CD8-positive, alpha-beta memory T cell (primary cell): ENCODE measurements at places on chromosomes 5 and 9.

- DNase-seq: no peak
Measured at GRCh38 chr5:102874054-102874453, 118.9 kb downstream of the PAM start.

GRCh38 chr9:28270156-28270555, 696.9 kb upstream of the C9orf72 start:
- DNase-seq: no peak

DNA sequence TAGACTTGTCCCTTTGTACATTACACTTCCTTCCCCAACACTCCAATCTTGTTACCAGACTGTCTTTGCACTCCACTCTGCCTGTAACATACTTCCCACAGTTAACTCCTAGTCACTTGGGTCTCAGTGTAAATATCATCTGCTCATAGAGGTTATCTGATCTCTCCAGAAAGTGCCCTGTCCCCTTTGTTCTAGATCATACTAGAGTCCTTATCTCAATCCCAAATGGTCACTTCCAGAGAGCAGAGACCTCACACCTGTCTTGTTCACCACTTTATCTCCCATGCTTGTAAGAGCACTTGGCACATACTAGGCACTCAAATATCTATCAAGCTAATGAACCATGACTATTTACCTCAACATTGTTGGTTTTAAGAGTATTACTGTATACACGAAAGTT, 30.4 kb downstream of the SETX start:
- no peak for DNase-seq

DNA sequence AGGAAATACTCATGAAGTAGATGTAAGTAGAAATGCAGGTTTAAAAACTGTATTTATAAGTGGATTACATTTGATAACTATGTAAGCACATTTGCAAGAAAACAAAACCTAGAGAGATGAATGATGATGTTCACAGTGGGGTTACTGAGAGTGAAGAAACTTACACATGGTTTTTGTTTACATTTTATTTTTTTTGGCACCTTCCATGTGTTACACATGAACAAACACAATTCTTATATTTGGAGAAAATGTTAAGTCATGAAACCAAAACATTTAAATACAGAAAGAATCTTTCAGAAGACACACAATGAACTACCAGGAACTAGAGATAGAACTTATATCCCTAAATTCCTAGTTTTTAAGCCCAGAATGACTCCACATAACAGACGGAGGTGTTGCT, 51.5 kb upstream of the SPATA31E1 start:
- no peak for DNase-seq

GRCh38 chr9:105912863-105913516, 218.6 kb downstream of the TMEM38B start:
- DNase-seq: no peak

GRCh38 chr5:177981296-177982071, 14.6 kb downstream of the PROP1 start:
- no peak for DNase-seq

- no peak for DNase-seq
Measured at GRCh38 chr5:39783756-39784421, 359.1 kb upstream of the DAB2 start.

DNA sequence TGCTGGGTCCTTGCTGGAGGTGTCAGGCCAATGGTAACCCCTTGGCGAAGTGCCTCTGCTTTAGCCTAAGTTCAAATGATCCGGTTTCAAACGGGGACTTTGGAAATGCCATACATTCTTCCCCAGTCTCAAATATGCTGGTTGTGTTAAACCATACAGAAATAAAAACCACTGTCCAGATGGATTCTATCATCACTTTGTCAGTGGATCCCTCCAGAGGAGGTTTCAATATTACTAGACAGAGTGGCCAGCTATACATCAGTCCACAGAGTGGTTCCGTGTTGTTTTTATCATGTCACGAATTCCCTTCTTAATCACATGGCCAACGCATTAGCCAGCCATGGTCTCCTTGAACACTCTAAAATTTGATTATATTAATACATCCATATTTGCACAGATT, 7.3 kb upstream of the RANBP17 start:
- DNase-seq: no peak

DNA sequence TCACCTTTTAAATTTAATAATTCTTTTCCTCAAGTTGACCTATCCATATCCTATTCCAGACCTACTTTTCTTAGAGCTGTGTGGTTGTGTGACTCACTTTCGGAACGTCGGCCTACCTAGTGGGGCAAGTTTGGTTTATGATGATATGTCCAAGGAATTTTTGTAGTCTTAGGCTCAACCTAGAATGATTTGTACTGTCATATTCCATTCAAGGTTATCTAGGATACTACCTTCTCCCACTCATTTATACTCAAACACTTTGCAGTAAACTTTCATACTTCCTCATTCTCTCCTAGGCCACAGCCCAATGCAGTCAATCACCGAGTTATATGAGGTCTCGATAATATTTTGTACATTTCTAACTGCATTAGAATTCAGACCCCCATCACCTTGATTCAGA, 61.9 kb downstream of the PIK3R1 start:
- DNase-seq: no peak

- no peak for DNase-seq
Measured at GRCh38 chr9:93886911-93887310, 68.2 kb downstream of the BARX1 start.

- no peak for DNase-seq
Measured at GRCh38 chr9:91116211-91116610, 245.5 kb downstream of the AUH start.

- DNase-seq: no peak
Measured at GRCh38 chr5:57302643-57303042, 128.8 kb downstream of the GPBP1 start.

- DNase-seq: no peak
Measured at GRCh38 chr5:120016717-120017382, 387.5 kb downstream of the FAM170A start.

- DNase-seq: no peak
Measured at GRCh38 chr5:136655468-136655867, 290.1 kb upstream of the TRPC7 start.

DNA sequence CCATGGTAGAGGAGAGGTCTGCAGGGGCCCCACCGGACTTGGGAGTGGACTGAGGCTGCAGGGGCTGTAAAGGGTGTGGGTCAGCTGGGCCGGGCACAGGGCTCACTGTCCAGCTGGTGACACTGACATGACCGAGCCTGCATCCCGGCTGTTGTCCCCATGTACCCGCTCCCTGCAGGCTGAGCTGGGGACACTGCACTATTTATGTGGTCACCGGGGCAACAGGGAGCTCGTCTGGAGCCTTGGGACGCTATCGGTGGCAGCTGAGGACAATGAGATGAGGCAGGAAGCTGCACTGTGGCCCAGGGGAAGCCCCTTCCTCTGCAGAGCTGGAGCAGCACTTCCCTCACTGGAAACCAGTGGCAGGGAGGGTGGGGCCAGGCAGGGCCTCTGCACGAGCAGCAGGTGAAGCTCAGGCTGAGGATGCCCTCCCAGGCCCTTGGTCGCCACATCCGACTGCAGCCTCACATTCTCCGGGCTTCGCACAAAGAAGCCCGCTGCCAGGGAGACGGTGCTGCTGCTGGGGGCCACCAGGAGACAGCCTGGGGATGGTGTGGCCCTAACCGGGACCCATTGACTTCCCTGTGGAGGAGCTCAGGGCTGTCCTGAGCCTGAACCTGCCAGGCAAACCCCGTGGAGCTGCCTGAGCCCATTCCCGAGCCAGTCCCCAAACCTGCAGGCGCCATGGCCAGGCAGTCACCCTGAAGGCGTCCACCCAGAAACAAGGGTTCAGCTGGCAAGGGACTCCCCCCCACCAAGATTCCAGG, 26.4 kb downstream of the ZDHHC11B start:
- no peak for DNase-seq

DNA sequence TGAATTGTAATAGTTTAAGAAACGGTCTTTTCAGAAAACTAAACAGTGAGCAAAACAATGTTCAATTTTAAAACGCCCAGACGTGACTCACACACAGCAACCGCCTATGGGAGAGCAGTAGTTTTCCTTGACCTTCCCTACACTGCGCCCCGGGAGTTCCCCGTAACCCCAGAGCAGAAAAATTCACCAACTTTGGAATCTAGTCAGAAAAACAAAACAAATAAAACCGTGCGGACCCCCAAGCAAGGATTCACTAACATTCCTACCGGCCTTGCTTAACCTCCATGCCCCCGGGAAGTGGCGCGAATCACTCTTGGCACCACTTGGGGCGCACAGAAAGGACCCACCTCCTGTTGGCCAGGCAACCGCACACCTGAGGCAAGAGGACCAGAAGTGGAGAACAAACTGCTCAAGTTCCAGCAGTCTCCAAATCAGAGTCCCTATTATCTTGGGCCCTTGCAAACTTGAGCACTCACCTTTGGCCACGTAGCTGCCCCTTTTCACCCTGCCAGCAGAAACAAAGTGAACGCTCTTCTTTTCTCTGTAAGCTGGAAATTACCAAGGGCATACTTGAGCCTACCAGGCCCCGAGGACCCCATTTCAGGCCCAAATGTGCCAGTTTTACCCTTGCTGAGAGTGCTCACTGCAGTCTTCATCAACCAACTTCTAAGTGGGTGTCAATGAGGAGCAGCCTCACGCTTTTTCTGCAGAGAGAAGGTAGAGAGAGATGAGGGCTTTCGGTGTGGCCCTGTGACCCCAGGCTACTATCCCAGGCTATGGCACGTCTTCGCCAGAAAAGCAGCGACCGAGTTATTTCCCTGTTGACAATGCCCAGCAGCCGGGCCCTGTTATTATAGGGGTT, 189.7 kb downstream of the MEF2C start:
- DNase-seq: no peak

DNA sequence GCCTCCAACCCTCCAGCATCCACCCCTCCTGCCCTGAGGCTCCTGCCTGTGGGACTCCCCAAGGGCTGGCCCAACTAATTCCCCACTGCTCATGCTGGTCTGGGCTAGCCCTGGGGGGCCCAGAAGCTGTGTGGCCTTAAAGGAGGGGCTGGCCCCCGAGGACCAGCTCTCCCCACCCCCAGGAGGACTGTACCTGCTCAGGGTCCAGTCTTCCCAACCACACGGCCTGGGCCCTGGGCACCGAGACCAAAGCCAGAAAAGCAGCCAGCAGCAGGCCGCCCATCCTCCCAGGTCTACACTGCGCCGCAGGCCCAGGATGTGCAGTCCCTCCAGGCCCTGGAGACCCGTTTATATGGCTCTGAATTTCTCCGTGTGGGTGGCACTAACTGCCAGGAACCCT, at the start of gene LCN6:
Gene LCN6 (minus strand): TSS at position 325 of the 400 bp plus-strand sequence. CDS start 42 bp downstream, at position 283.
- DNase-seq: no peak

DNA sequence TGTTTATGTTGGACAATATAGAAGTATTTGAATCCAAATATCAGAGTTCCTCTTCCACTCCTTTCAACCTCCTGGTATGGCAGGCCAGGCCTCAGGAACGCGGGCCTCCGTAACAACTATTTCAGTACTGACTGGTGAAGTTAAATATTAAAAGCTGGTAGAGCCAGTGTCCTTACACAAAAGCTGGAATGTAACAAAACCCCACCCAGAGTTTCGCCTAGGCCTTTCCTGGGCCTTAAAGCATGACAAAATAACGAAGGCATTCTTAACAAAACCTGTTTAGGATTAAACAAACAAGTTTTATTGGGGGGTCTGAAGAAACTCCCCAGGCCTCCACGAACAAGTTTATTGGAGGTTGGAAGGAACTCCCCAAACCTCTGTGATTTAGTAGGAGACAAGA, 61.6 kb upstream of the GNE start:
- DNase-seq: no peak

DNA sequence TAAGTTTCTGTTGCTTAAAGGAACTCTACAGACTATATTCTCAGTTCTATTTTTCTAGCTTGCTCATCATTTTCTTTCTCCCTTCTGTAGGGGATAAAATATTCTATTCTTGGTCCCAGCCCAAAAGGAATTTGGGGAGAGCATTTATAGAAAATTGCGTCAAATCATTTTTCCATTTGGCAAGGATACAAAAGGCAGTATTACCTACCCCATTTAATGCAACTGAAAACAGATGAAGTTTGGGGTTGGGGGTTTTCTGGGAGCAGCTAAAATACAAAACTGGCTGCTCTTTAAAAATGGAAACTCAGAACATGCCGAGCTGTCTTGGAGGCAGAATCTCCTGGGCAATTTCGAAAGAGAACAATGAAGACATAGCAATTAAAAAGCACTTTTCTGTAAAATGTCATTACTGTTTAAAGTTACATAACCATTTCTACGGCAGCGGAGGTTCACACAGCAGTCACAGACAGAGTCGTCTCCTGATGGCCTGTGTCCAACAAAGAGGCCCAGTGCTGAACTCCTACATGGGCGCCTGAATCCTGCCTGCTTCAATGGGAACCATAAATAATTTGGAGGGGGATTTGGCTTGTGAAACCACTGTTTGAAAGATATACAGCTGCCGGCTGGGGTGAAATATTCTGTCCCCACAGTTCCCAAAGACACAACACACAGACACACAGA, 152.4 kb downstream of the BRINP1 start:
- no peak for DNase-seq

DNA sequence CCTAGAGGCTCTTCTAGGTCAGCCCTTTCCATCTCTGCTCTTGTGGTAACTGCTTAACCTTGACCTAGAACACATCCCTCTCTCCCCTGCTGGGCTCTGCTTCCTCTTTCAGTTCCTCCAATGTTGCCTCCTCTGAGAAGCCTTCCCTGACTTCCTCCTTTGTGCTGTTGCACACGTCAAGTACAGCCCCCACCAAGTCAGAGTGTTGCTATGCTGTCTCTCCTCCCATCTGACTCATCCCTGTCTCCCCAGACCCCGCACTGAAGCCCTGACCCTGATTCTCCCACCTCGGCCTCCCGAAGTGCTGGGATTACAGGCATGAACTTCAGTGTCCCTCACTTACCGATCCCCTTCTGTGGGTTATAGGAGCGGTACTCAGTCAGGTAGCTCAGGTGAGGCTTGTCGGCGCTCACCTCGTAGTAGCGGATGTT, 10.4 kb upstream of the TRIM14 start:
- no peak for DNase-seq

- no peak for DNase-seq
Measured at GRCh38 chr5:25991639-25992038, 1046.7 kb downstream of the CDH9 start.

DNA sequence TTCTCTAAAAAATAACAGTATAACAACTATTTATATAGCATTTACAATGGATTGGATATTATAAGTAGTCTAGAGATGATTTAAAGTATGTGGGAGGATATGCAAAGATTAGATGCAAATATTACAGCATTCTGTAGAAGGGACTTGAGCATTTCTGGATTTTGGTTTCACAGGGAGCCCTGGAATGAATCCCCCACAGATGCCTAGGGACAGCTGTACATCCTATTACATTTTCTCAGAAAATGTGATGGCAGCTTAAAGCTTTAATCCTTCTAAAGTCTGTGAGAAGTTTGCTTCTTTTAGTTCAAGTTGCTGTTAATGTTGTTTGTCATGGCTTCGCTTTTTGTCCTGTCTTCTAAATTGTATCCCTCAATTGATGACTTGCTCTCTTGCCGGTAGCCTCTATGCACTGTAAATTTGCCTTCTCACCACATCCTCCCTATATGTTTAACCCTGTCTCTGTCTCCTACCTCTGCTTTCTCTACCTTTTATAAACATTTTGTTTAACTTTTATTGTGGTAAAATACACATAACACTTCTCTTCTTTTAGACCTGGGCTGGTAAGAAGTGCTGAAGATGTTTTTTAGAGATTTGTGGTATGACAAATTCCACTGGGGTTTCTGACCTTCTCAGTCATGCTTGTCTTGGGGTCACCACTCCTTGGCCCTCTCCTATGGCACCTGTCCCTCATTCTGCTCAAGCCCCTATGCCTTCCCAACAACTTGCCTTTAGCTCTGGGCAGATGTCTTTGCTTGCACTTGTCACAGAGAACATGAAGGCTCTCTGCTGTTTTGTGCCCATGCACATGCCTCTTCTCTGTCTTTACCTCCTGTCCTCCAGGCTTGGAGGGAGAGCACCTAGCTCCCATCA, 37.9 kb downstream of the LNPEP start:
- DNase-seq: no peak

GRCh38 chr5:102090770-102091169, 205.3 kb downstream of the SLCO4C1 start:
- DNase-seq: no peak

GRCh38 chr9:105216440-105217178, 27.8 kb upstream of the SLC44A1 start:
- DNase-seq: no peak
